ENCODE measurements at places on chromosomes 4 and X.

- DNase-seq = no peak
These were observed 124.1 kb upstream of the TBL1X start for GRCh38 chrX:9340598-9341290.

GRCh38 chr4:89268679-89269078 lies 38.9 kb downstream of the GPRIN3 start:
- DNase-seq = no peak

DNA sequence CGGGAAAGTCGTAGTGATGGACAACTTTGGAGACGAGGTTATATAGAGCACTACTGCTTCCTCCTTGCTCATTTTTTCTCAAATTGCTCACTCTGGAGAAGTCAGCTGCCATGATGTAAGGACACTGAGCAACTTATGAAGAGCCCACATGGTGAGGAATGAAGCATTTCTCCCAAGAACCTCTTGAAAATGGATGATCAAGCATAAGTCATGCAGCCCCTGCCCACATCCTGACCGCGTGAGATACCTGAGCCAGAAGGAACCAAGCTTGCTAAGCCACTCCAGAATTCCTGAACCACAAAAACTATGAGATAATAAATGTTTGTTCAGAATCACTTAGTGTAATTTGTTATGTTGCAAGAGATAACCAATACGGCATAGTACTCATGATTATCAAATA lies 42.8 kb downstream of the PDE5A start:
- no peak for DNase-seq

GRCh38 chr4:24073948-24074347 lies 184.1 kb upstream of the PPARGC1A start:
- DNase-seq = no peak

DNA sequence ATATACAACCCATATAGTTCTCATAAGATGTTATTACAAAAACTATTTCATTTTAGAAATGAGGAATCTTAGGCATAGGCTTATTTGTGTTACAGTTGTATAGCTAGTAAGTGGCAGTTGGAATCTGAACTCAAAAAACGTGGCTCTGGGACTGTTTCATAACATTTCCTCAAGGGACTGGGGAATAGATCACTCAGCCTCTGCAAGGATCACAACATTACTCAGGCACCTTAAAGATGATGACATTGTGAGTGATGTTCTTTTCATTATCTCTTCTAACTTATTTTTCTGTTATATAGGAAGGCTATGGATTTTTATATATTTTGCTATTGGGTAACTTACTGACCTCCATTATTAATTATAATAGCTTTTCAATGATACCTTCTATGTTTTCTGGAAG lies 774.2 kb upstream of the LCORL start:
- no peak for DNase-seq

DNA sequence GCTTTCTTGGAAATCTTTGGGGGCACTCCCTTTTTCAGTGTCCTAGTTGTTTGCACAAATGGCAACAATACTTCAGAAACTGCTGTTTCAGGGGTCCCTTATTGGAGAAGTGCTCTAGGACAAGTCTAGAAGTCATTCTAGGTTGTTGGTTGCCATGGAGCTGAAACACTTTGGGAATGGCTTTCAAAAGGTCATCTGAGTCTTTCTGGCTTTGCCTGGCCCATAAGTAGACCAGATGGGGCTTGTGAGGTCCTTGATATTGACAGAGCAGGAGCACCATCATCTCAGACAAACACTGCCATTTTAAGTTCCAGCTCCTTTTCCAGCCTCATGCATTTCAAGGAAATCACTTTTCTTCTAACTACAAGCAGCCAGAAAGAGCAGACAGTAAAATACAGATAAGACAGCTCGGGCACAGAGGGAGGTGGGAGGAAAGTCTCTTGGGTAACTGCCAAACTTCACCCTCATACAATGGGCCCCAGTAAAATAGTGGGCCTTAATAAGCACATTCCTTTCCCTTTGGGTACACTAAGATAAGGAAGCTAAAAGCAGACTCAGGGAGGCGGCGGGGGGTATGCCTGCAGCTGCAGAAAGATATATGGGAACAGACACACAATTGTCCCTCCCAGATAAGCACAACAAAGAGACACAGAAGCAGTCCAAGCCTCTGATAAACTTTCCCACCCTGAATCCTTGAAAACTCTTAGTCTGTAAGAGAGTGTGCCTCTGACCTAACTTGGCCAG lies 8.5 kb upstream of the NXF3 start:
- no peak for DNase-seq

GRCh38 chr4:123817025-123817688 lies 420.6 kb downstream of the SPRY1 start:
- DNase-seq = no peak

GRCh38 chr4:5995901-5996623 lies 22.2 kb downstream of the C4orf50 start:
- DNase-seq = no peak

DNA sequence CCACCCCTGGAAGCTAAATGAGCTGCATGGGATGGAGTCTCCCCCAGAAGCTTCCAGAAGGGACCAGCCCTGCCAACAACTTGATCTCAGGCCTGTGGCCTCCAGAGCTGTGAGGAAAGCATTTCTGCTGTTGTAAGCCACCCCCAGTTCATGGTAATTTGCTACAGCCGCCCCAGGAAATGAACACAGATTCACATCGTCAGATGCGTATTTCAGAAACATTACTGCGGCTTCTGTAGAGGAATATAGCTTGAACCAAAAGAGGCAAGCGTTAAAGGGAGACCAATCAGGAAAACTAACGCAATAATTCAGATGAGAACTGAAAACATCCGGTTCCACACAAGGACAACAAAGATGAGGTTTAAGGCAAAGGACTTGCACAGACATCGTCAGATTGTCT lies 128.4 kb upstream of the TBL1X start:
- no peak for DNase-seq

Measured in NCI-H187 (cell line).